Caudate nucleus (tissue), 63 donors: ENCODE measurements at places on chromosomes 16 and 17.

- DNase-seq: peak; percentile 50
Measured at GRCh38 chr17:18217412-18218015, 7.9 kb upstream of the LLGL1 start.

GRCh38 chr17:74437702-74438101 lies 5.8 kb downstream of the GPRC5C start:
- DNase-seq: no peak

GRCh38 chr17:65783845-65784334 lies 222.4 kb upstream of the AXIN2 start:
- DNase-seq: no peak

DNA sequence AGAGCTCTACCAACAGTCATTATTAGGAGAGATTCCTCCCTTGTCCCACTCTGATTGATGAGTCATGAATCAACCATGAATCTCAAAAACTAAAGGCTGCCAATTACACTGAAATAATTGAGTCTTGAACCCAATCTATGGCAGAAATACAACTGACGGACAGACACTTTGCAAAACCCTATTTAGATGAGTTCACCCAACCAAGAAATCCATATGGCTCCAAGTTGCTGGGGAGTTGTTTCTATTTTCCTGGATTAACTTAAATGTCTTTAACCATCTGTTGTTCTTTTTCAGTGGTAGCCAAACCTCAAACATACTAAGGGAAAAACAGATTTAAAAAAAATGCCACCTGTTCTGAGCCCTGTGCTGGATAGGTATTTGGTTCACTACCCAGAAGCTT lies 151.0 kb downstream of the SHISA9 start:
- no peak for DNase-seq

GRCh38 chr17:63250830-63251229 lies 195.3 kb downstream of the CYB561 start:
- DNase-seq: no peak

DNA sequence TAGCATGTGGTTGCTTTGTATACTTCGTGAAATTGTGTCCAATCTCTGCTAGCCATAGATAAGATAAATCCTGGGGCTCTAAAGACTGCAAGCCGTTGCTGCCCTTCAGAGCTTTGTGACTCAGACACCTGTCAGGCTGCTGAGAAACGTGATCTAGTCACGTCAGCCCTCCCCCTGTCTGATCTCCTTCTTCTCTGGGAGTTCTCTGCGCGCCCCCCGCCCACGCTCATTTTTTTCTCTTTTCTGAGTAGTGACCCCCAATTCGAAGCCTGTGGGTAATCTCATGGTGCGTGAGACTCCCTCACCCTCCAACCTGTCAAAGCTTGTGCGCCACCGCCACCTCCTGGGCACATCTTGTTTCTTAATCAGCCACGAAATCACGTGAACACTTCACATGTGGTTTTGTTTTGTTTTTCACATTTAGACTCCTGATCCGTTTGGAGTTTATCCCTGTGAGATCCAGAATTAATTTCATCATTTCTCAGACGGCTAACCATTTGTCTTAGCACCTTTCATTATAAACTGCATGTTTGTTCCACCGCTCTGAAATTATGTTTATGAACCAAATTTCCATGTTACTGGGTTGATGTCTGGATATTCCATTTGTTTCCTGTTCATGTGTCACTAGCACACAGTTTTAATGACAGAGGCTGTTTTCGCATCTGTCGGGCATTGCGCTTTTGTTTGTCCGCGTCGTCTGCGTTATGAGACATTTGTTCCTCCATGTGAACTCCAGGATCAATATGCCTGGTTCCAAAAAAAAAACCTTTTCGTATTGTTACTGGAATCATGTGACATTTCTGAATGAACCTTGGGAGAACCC lies 977 bp upstream of the ZNF778 start:
- peak; percentile 56 for DNase-seq

DNA sequence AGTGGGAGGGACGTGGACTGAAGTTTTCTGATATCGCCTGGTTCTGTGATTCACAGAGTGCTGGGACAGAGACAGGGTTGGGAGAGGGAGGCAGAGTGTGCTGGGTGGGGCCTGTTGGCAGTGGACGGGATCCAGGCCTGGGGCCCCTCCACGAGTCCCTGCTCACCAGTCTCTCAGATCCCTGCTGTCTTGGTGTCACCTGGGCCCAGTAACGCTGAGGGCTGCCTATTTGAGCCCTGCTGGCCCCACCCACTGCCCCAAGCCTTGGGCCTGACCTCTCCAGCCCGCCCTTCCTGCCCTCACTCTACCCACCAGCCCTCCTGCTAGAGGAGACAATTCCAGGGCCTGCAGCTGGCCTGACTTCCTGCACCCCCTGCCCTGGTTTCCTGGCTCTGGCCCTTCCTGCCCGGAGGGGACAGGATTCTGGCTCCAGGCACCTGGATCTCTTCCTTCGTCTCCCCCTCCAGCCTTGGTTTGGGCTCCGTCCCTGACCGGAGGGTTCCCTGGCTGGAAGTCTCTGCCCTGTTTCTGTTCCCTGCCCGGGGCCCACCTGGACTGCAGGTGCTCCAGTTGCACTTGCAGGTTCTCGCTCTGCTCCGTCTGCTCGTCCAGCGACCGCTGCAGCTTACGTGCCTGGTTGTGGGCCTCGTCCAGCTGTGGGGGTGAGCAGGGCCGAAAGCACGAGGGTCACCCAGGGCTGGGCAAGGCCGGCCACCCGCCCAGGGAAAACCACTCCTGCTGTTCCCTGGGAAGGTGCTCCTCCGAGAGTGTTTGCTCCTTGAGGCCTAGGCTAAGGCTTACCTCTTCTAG lies 21.4 kb downstream of the CCDC102A start:
- no peak for DNase-seq

DNA sequence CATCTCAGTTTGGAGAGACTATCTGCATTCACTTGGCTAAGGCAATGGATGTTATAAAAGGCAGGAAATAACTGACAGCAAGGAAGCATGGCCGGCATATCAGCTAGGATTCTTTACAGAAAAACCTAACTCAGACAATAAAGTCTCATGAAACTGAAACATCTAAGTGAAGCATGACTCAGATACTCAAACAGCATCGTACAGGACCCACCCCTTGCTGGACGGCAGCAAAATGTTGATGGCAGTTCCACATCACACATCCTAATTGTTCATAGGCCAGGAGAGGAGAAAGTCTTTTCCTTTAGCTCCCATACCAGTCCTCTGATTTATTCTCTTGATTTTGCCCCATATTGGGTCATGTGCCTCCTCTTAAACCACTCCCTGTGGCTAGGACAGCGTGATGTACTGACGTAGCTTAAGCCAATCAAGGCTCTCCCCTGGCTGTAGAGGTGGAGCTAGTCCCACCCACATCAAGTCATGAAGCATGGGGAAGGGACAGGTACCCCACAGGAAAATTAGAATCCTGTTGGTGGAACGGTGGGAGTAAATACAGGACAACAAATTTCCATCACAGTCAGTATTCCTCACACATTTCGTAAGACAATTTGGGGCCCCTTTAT lies 178.9 kb downstream of the IRX3 start:
- no peak for DNase-seq

GRCh38 chr17:8220783-8221662 lies 10.6 kb upstream of the AURKB start:
- peak; percentile 94 for DNase-seq

DNA sequence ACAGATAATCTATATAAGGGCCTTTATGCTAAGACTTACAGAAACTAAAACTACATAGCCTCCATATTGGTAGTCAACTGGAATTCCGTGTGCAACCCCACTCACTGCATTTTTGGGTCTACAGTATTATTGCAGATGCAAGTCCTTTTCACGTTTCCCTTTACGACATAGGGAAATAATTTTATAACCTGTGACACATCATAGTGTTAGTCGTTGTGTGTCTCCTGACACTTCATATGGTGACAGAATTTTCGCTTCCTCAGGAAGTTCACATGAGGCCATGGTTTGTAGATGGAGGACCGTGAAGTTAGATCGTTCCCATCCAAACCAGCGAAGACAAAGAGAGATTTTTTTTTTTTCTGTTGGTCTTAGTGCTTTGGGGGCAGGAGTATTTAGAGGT lies 15.7 kb upstream of the MRC2 start:
- no peak for DNase-seq

- DNase-seq: no peak
Measured at GRCh38 chr16:22327446-22327775, 30.2 kb downstream of the POLR3E start.

GRCh38 chr16:23670137-23670776 lies 8.4 kb upstream of the PLK1 start:
- DNase-seq: no peak

DNA sequence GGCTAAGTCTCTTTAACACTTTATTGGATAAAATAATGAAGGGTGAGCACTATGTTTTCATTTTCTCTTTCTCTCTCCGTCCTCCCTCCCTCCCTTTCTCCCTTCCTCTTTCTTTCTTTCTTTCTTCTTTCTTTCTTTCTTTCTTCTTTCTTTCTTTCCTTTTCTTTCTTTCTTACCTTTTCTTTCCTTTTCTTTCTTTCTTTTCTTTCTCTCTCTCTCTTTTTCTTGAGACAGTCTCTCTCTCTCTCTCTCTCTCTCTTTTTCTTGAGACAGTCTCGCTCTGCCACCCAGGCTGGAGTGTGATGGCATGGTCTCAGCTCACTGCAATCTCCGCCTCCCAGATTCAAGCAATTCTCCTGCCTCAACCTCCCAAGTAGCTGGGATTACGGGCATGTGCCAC lies 21.5 kb upstream of the CDR2 start:
- DNase-seq: no peak

DNA sequence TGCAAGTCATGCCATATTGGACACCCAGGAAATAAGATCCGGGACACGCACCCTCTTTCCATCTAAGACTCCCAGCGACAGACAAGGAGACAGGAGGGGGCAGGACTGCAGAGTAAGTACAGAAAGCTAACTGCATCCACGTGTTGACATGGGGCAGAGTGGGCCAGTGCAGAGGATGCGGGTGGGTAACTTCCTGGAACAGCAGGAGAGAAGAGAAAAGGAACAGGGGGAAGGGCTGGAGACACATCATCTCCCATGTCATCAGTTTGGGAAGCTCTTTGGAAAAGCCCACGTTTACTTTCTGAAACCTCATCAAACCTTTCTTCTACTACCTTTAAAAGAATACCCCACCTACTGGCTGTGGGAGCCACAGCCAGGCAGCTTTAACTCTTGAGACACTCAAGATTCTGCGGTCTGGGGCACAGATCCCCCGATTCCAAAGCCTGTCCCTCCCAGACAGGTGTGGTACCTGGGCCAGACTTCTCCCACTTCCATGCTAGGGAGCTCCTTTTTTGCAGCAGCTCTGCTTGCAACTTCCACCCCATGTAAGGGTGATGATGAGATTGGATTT lies 273.5 kb upstream of the RPL38 start:
- DNase-seq: no peak

DNA sequence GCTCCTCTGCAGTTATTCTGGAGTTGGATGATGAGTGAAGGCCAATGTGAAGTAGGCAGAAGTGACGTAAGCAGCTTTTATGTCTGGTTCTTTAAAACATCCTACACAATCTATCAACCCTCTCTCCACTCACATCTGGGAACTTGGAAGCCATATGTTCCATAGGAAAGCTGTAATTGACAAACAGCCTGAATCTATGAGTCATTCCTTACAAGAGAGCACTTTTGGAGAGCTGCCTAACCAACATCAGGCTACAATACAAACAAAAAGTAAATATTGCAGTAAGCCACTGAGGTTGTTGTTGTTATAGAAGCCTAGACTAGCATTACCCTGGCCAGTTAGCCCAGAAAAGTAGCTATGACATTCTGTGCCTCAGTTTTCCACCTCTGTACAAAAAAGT lies 5.9 kb downstream of the CCL7 start:
- no peak for DNase-seq

- DNase-seq: no peak
Measured at GRCh38 chr16:57950382-57950781, 20.5 kb downstream of the CNGB1 start.

- DNase-seq: no peak
Measured at GRCh38 chr16:74521691-74522090, 85.2 kb downstream of the GLG1 start.
